Stimulated activated CD4-positive, alpha-beta T cell treated with anti-CD3 and anti-CD28 coated beads, TNF-alpha, amount 100 ng/mL, for 4 hours (primary cell): ENCODE measurements at places on chromosomes 7 and 10.

DNA sequence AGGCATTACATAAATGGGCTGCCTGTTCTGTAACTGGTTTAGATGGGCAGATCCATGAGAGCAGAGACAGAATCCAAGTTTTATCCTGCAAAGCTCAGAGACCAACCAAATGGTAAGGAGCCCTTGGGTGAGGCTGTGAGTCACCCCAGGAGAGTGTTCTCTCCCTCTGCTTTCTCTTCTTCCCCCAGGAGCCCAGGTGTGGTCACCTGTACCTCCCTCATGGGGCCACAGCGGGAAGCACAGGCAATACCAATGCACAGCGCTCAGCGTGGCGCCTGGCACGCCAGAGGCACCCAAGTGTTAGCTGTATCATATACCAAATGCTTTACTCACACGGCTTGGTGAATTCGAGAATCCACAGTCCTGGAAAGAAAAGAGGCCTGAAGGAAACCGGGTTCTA lies 39.4 kb downstream of the CTBP2 start:
- no peak for DNase-seq

GRCh38 chr10:103265717-103266329 lies 11.1 kb upstream of the INA start:
- no peak for DNase-seq

GRCh38 chr7:87361320-87361719 lies 15.9 kb downstream of the CROT start:
- no peak for DNase-seq

DNA sequence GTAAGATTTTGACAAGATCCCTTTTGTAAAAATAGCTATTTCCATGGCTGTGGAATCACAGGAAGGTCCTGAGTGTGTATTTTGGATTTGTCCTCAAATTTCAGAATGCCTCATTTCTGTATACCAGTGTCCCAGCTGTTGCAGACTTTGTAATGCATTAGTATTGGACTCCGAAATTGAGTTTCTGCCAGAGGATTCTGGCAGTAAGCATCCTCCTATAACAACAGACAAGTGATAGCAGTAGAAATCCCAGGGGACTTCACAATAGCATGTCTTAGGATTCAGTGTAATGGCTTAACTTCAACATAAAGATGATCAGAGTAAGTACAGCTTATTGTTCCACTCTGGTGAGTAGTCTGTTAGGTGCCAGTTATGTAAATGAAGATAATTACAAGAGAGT lies 104.6 kb downstream of the FOXP2 start:
- DNase-seq: no peak

DNA sequence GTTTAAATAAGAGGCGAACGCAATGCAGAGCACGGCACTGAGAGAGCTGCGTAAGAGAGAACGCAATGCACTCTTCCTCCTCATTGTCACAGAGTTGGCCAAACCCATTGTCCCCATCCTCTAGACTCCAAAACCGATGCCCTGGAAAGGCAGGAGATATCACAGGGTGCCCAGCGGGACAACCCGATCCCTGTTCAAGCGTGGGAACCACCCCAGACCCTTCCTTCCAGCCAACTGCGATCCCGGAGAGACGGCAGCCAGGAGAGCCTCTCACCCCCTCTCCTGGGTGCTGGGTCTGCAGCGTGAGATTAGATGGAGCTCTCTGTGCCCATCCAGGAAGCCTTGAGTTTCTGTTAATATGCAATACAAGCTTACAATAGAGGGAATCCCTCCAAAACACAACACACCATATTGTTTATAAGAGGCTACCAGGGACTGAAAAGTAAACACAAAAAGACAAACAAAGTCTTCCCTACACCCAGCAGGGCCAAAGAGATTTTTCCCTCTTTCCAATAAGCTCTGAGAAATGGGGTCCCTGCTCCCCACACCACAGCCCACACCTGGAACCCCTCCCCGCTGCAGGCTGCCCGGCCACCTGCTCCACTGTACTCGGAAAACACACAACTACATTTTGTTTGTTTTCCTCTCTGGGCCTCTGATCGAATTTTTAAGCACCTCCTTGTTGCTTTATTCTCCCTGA lies 187.6 kb downstream of the ADARB2 start:
- no peak for DNase-seq
